ENCODE measurements at places on chromosomes 3 and 15. TPM values are rescaled to one million over a fixed set of nuclear protein-coding genes. Genes with fewer than 3 reads are reported as not detected.

DNA sequence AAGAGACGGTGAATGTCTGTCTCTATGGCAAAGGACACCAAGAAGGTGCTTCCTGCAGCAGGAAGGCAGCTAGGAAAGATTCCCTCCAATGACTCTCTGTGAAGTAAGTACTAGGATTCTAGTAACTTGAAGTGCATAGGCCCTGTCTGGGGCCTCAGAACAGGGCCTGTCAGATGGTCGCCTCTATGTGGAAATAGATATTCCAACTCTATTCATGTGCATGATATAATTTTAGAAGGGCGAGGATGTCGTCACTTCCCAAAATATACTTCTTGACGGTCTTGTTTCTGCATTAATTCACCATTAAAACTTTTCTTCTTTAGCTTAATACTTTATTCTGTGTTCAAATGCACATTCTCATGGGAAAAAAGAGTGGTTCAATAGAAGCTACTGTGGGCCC, 167.0 kb downstream of the TLE3 start:
- no peak for DNase-seq

The FOXL2 gene
- total RNA-seq: not detected

- DNase-seq: no peak
Measured at GRCh38 chr3:30142946-30143345, 463.5 kb upstream of the TGFBR2 start.

The ISLR2 gene
- total RNA-seq: not detected

The FAM107A gene
- total RNA-seq: not detected

The GPR160 gene
- total RNA-seq: 32.1 TPM

DNA sequence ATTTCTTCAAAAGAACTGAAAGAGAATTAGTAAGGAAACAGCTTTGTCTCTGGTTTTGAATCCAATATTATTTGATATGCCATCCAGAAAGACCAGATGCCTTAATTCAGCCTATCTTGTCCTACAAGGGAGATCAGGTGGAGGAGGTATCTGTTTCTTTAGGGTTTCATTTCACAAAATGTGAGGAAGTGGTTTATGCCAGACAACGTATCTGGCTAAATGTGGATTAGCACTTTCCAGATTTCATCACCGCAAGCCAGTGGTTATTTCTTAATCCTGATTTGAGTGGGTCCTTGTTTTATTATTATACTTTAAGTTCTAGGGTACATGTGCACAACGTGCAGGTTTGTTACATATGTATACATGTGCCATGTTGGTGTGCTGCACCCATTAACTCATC, 271.1 kb downstream of the EBLN2 start:
- DNase-seq: no peak

GRCh38 chr3:138213398-138214085, 26.4 kb downstream of the ARMC8 start:
- DNase-seq: no peak

- no peak for DNase-seq
Measured at GRCh38 chr15:55782901-55783300, 39.9 kb upstream of the PRTG start.

The DISP2 gene
- 0.81 TPM for total RNA-seq

GRCh38 chr15:44275150-44275830, 13.2 kb upstream of the GOLM2 start:
- DNase-seq: no peak

The ACAN gene
- total RNA-seq: not detected

The FETUB gene
- not detected for total RNA-seq

DNA sequence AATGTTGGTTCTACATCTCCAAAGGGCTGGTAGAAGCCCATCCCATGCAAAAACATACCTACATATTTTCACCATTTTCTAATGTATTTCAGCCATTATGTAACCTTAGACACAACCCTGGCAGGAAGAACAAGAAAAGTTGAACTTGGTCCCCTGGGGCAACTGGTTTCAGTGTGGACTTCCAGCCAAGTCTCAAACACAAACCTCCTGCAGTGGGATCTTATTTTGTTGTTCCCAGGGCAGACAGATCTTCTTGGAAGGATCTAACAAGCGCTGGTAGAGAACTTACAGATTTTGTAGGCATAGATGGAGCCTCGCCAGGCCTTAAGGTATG, 96.3 kb downstream of the ADAMTS17 start:
- no peak for DNase-seq

GRCh38 chr3:192505731-192506130, 221.6 kb downstream of the FGF12 start:
- no peak for DNase-seq

The PYGO1 gene
- not detected for total RNA-seq

GRCh38 chr15:84588053-84588874, 12.5 kb upstream of the ZSCAN2 start:
- DNase-seq: peak; percentile 97

- DNase-seq: no peak
Measured at GRCh38 chr15:43218908-43219706, 1.7 kb downstream of the EPB42 start.

The ZNF660 gene
- total RNA-seq: not detected

GRCh38 chr3:51729042-51729633, 22.3 kb downstream of the GRM2 start:
- DNase-seq: no peak

The CDHR4 gene
- total RNA-seq: 0.15 TPM

GRCh38 chr3:35484929-35485530, 154.3 kb upstream of the ARPP21 start:
- no peak for DNase-seq

DNA sequence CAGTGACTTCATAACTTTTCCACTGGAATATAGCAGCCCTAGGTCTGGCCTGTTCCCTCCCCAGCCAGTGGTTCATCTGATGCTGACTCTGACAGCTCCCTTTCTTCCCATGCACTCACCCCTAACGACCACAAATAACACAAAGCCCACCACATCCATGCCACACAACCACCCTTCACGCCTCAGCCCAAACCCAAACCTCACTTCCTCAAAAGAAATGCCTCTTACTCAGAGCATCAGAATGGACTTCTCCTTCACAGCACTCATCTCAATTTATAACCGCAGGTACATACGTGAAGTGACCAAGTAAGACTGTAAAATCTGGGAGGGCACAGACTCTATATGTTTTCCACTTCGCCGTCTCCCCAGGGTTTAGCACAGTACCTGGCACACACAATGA, 1.1 kb downstream of the RBSN start:
- DNase-seq: no peak

GRCh38 chr15:43151688-43152087, 18.3 kb downstream of the TMEM62 start:
- DNase-seq: no peak

DNA sequence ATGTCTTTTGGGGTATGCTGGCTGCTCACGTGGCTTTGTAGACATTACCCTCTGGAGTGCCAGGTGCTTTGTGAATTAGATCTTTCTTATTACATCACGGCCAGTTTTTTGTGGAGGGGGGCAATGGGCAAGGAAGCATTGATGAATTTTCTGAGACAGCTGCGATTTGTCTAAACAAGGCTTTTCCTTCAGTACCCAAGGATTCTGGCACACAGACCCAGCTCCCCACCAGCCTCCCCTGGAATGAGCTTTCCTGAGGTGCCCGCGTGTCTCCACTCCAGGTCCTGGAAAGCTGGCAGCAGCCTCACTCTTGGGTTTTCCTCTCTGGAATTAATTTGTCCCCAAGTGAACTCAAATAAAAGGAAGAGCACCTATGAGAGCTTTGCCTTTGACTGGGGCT, 157.6 kb upstream of the CTDSPL start:
- no peak for DNase-seq

- DNase-seq: no peak
Measured at GRCh38 chr3:18808429-18808828, 339.9 kb upstream of the KCNH8 start.

The C3orf49 gene
- total RNA-seq: not detected

GRCh38 chr3:1131166-1131565, 38.3 kb downstream of the CNTN6 start:
- DNase-seq: no peak

GRCh38 chr3:23602971-23603370, 202.8 kb upstream of the UBE2E1 start:
- DNase-seq: no peak

DNA sequence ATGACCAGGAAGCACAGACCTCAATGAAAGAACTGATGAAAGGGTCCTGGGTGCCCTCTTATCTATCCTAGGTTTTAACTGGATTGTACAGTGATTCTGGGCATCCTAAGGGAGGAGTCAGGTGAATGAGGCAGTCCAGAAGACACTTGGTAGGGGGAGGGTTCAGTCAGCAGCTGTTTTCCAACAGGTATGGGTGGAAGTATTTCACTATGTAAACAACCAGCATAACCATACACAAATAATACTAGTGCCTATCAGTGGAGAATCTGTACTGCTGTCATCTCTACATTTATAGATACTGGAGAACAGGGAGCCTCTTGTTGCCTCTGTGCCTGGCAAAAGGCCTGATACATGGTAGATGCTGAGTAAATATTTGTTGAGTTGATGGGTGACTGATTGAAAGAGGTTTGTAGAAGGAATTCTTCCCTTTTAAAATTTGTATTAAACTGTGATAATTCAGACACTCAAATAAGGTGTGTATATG, 328.5 kb downstream of the RBMS3 start:
- no peak for DNase-seq

The PAK6 gene
- total RNA-seq: 6.4 TPM

DNA sequence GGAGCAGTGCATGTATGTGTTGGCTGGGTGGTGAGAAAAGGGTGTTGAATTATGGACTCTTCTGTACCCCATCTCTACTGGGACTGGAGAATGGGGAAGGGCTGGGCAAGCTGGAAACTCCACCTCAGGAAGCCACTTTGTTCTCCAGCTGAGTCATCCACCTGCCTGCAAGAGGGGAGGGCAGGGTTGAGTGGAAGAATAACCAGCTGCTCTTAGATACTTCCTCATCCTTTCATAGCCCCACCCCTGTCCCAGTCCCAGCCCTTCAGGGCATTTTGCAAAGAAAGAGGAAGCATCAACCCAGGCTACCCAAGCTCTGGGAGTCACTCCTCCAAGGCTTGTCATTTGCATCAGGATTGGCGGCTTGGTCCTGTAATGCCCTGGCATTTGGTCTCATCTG, 33.1 kb downstream of the RAB11A start:
- DNase-seq: peak; percentile 96

GRCh38 chr3:46369151-46369550, 1.6 kb upstream of the CCR5 start:
- DNase-seq: no peak

The CSTA gene
- total RNA-seq: not detected

GRCh38 chr3:17942856-17943255, 200.4 kb upstream of the TBC1D5 start:
- DNase-seq: no peak

GRCh38 chr3:106700981-106701380, 676.3 kb upstream of the CCDC54 start:
- DNase-seq: no peak

- no peak for DNase-seq
Measured at GRCh38 chr3:20064387-20064786, 24.1 kb downstream of the KAT2B start.

The TJP1 gene
- total RNA-seq: 58.8 TPM

DNA sequence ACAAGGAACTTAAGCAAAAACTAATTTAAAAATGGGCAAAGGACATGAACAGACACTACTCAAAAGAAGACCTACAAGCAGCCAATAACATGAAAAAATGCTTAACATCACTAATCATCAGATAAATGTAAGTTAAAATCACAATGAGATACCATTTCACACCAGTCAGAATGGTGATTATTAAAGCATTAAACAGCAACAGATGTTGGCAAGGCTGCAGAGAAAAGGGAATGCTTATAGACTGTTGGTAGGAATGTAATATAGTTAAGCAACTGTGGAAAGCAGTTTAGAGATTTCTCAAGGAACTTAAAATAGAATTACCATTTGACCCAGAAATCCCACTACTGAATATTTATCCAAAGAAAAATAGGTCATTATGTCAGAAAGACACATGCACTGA, 482.2 kb downstream of the SQOR start:
- no peak for DNase-seq

The PLSCR5 gene
- total RNA-seq: not detected

The TM4SF4 gene
- 981 TPM for total RNA-seq

- DNase-seq: no peak
Measured at GRCh38 chr3:163773136-163773535, 1305.2 kb downstream of the SI start.

GRCh38 chr15:60695713-60696522, 217.0 kb upstream of the ICE2 start:
- no peak for DNase-seq

DNA sequence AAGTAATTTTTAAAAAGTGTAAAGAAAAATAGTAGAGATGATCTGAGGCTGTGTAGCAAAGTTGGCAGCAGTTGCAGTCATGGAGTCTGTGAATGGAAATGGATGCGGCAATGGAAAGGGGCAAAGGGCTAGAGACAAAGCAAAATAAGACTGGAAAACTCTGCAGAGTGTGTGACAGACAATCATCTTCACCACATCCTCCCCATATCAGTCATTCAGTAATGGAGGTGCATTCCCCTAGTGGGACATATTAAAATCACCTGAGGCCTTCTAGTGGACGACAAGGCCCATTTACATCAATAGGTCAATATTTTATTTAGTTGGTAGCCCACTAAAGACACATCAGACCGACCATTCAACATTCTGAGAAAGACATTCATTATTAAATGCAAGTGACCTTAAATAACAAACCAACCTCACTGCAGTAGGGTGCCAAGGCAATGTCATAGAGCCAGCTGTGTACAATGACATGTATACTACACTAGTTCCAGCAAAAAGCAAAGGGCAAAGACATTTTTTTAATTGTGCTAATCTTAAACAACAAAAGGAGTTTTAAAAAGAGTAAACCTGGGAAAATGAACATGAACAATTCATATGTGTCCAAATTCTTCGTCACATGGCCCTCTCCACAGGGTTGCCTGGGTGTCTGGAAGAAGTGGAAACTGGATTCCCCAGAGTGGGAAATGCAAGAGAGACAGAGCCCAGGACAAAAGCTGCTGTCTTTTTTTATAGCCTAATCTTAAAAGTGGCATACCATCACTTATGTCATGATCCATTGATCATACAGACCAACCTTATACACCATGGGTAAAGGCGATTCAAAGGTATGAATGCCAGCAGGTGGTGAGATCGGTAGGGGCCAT, 15.6 kb upstream of the RAP2B start:
- no peak for DNase-seq

DNA sequence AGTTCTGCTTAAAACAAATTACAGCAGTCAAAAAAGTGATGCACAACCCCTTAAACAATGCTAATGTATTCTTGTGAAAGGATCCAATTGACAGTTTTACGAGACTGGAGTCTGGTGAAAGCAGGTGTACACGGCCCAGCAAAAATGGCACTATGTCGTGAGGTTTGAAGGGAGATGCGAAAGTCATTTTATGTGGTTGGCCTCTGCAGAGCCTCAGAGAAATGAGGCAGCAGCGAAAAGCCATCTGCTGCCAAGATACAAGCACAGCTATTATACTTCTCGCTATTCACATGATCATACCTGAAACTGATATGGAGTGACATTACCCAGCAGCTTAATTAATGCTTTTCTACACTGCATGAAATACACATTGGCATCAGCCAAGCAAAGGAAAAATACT, 36.4 kb downstream of the MECOM start:
- DNase-seq: no peak

DNA sequence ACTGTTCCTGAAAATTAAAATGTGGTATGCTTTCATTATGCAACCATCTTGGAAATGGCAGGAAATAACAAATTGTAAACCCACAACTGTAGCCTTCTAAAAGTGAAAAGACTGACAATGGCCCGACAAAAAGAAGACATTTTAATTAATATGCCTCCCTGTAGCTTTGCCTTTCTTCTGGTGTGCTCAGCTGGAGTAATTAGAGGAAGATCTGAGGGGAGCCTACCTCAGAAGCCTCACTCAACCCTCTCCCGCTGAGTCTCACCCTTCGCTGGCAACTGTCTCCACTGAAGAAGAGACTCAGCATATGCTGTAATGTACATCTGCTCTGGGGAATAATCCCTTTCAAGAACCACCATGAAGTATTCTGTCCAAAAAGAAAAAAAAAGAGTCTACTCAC, 104.7 kb upstream of the SETMAR start:
- no peak for DNase-seq
